NCI-H2081 (cell line): ENCODE measurements at places on chromosomes 3 and 15.

- DNase-seq = peak; percentile 89
These were observed 16.1 kb downstream of the MAP6D1 start for GRCh38 chr3:183809270-183809669.

- DNase-seq = no peak
These were observed 57.5 kb downstream of the HMCES start for GRCh38 chr3:129336093-129336706.

DNA sequence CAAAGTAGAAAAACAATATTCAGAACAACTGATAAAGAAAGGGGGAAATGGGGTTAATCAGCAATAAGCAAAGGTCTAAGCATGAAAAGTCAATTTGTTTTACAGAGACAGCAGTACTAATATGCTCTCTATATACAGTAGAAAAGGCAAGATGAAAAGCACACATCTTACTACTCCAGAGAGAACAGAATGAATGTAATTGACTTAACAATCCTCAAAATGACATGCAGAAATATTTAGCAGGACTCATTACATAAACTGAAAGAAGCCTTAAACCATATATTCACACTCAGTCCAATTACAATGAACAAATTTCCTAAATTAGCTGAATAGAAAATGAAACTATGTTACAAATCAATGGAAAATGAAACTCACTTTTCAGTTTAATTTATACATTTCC, 319.8 kb downstream of the SUCLG2 start:
- no peak for DNase-seq

GRCh38 chr3:181616088-181617070, 95.3 kb upstream of the SOX2 start:
- no peak for DNase-seq

GRCh38 chr3:72582211-72582878, 265.9 kb downstream of the SHQ1 start:
- peak; percentile 3 for DNase-seq

DNA sequence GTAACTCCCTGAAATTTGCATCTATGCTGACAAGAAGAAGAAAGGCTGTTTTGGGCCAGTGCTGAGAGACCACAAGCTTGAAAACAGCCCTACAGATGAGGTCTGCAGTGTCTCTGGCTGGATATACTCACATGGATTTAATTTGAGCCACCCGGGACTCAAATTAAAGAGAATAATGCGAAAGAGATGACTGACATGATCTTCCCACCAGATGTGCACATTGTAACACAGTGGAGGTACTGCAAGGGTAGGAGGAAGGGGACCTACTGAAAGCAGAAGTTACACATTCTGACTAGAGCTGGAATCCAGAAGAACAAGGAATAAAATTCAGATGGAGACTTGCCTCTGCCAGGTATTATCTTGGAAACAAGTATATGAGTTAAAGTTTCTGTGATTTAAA, 728.3 kb upstream of the SGO1 start:
- DNase-seq = no peak

GRCh38 chr3:19489936-19490335, 341.6 kb downstream of the KCNH8 start:
- DNase-seq = no peak
